ENCODE measurements at places on chromosomes 1 and 21.

GRCh38 chr1:1399872-1400575 lies 889 bp upstream of the CCNL2 start:
- no peak for DNase-seq

DNA sequence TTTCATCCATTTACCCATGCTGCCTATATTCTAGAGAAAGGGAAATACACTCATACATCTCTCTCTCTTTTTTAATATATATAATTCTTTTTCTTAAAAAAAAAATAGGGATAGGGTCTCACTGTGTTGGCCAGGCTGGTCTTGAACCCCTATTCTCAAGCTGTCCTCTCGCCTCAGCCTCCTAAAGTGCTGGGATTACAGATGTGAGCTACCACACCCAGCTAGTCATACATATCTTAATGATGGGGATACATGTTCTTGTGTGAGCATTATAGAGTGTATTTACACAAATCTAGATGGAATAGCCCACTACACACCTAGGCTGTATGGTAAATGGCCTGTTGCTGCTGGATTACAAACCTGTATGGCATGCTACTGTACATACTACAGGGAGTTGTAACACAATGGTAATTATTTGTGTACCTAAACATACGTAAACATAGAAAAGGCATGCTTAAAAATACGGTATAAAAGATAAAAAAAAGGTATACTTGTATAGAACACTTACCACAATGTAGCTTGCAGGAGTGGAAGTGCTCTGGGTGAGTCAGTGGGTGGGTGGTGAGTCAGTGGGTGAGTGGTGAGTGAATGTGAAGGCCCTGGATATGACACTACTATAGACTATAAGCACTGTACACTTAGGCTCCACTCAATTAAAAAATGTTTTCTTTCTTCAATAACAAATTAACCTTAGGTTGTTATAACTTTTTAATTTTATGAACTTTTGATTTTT lies 72.9 kb downstream of the IVNS1ABP start:
- no peak for DNase-seq

DNA sequence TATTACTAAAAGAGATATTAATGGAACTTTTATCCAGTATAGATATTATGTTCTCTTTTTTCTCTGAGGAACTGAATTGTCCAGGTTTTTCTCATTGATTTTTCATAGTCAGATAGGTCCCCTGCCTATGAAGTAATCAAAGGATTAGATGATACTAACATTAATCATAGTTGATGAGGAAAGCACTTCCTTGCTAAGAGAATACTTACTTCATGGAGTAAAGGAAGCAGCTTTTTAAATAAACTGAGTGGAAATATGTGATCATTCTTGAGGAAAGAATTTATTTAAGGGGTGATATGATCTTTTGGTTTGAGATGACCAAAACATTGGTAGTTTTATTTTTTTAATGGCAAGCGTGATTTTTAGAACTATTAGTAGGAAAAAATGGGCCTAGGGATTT lies 58.9 kb downstream of the SWT1 start:
- no peak for DNase-seq

- DNase-seq: no peak
Observed at GRCh38 chr1:67780637-67781036, 52.6 kb downstream of the GNG12 start.

DNA sequence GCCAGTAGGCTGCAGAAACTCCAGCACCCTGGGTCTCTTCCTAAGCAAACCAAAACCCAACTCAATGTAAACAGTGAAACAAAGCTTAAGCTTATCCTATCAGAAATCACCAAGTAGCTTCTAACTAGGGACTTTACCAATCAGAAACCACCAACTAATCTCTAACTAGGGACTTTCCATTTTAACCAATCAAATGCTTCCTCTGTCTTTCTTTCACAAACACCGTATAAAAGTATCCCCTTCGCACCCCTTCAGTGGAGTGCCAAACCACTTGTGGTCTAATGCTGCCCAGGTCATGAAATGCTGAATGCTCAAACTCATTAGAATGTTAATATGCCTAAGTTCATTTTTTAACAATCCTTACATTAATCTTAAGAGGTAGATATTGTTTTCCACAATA lies 250.5 kb upstream of the DUSP10 start:
- DNase-seq: no peak

DNA sequence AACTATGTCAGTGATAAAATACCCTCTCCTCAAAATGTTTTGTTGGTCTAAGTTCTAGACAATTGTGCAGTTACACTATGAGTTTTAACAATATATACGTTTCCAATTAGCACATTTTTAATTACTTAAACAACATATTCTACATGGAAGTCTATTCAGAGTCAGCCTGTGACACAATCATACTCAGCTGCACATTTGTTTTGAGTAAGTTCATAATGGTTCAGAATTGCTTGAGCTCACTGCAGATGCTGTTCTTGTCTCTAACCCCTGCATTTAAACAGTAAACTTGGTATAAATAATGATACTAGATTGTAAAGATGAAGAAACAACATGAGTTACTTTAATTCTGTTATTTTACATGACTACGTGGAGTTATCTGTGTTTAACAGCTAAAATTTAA lies 30.6 kb downstream of the CDKN2C start:
- no peak for DNase-seq

GRCh38 chr1:43463479-43463878 lies 9.7 kb upstream of the HYI start:
- no peak for DNase-seq

DNA sequence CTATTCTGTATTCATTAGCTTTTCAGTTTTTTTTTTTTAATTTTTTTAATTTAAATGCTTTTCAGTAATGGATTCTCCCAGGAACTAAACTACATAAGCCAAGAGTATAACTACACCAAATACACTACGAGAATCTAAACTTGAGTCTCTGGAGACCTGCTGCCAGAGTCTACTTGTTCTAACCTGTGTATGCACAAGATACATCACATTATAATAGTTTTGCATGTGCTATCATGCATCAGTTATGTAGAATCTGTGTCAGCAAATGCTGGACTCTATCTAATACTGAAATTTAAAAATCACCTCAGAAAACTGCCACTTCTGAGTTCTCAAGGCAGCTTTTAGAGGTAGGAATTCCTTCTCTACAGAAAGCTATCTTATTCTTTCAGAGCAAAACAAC lies 146.3 kb upstream of the GREM2 start:
- no peak for DNase-seq

DNA sequence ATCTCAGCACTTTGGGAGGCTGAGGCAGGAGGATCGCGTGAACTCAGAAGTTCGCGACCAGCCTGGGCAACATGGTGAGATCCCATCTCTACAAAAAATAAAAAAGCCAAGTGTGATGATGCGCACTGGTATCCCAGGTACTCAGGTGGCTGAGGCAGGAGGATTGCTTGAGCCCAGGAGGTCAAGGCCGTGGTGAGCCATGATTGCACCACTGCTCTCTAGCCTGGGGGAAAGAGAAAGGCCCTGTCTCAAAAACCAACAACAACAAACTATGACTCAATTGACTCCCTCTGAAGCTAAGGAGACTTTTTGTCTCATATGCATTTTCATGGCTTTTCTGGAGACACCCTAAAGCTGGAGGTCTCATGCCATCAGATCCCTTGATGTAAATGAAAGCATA lies 118.8 kb downstream of the CCDC185 start:
- DNase-seq: no peak

DNA sequence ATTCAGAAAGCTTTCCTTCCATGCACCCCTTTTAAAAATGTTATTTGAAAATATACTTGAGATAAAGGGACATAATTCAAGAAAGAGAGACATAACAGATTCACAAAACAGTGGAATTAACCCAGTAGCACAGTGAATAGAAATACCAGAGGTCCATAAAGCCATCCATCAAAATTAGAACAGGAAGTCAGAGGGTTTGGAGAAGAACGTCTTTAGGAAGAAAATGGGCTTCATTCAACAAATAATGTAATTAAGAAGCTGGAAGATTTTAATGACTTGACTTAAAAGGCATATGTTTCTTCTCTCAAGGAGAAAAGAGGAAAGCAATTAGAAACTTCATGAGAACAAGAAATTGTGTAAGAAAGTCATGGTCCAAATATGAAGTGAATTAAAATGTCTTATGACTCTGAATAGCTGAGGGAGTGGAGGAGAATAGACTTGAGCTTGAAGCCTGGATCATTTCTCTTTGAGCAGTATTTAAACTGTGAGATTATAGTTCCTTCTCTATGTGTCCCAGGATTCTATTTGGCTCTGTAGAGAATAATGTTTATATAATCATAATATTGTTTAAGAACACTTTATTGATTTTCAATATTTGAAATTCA lies 7.9 kb upstream of the HCRTR1 start:
- no peak for DNase-seq

DNA sequence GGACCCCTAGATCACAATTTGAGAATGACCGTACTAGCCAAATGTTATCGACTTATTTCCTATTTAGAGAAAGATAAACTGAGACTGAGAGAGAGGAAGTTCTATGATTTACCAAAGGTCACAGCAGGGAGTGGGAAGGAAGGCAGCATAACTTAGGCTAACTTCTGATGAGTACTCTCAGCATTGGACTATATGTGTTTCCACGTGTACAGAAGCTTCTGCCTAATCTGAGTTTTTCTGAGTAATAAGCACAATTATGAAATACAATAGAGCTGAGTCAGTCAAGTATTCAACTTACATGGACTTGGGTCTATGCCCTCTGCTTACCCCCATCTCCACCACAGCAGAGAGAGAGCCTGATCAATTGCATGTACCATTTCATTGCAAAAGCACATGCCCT lies 88.1 kb upstream of the HIVEP3 start:
- DNase-seq: no peak

DNA sequence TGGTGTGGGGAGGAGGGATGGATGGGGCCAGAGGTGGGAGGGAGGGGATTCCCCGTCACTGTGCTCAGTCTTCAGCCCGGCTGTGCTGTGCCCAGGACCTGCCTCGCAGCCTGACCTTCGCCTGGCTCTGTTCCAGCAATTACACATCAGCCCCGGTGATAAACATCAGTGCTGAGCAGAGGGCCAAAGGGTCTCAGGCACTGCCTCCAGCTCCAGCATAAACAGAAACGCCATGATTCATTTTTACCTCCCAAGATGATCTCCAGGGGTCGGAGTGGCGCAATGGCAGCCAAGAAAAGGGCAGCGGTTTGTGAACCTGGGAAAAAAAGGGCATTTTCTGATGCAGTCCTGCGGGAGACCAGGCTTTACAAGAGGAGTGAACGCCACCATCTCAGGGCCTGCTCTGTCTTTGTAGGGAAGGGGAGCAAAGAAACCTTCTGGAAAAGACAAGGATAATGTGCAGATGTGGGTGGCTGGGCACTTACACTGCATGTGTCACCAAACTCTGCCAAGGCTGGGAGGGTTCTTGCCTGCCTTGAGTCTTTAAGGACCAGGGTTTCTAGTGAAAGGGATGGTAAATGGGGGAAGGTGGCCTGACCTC lies 28.1 kb downstream of the SHISA4 start:
- no peak for DNase-seq

- DNase-seq: no peak
Observed at GRCh38 chr1:68028566-68028965, 21.9 kb downstream of the DIRAS3 start.

- no peak for DNase-seq
Observed at GRCh38 chr21:18443085-18443484, 39.5 kb upstream of the TMPRSS15 start.

- DNase-seq: no peak
Observed at GRCh38 chr1:243982447-243983018, 68.5 kb upstream of the ZBTB18 start.

DNA sequence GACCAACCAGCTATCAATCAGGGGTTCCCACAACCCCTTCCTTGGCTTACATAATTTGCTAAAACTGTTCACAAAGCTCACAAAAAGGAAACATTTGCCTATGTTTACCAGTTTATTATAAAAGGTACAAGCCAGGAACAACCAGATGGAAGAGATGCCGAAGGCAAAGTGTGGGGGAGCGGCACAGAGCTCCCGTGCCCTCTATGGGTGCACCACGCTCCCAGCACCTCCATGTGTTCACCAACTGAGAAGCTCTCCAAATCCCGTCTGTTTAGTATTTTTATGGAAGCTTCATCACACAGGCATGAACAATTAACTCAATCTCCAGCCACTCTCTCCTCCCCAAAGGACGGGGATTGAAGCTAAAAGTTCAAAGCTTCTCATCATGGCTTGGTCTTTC lies 32.9 kb downstream of the PSMG1 start:
- no peak for DNase-seq

GRCh38 chr1:212520746-212521145 lies 87.8 kb upstream of the ATF3 start:
- peak; percentile 59 for DNase-seq

GRCh38 chr1:73813716-73814115 lies 384.3 kb downstream of the LRRIQ3 start:
- DNase-seq: peak; percentile 34

- DNase-seq: no peak
Observed at GRCh38 chr1:168229893-168230292, 4.1 kb downstream of the SFT2D2 start.

DNA sequence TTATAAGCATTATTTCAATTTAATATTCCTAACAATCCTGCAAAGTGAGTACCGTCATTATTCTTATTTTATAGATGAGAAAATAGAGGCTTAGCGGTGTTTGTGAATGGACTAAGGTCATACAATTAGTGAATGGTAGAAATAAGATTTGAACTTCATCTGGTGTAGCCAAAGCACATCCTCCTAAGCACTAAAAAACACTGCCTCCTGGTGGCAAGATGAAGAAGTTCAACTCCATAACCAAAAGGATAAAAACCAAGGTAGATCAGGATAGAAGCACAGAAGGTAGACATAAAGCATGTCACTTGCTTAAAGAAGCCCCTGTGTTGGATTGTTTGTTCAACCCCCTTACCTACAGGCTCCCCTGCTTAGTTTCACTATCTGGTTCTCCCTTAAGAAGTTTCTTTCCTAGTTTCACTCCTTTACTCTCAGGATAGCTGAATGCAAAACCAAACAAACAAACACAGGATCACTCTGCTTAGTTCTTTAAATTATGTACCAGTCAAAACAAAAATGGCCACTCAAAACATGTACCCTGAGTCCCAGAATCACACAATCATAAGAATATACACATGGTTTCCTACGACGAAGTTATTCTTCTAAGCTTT lies 12.7 kb upstream of the AIM2 start:
- no peak for DNase-seq

DNA sequence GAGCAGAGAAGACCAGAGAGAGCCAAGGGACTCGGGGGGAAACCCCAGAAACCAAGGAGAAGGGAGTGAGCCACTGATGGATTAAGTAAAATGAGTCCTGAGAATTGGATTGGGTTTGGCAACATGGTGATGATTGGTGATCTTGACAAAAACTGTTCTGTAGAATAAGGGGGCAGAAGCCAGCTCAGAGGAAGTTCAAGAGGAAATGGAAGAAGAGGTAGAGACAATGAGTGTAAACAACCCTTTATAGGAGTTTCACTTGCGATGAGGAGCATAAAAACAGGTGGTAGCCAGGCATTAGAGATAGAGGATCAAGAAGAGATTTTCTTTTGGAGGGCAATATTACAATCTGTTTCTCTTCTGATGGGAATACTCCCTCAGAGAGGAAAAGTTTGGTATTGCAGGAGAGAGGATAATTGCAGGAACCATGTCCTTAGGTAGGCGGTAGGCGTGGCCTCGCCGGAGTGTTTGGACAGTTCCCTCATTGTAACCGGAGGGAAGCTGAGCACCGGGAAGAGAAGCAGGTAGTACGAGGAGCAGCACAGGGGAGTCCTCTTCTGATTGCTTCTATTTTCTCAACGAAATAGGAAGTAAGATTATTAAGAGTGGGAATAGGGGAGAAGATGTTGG lies 68.4 kb upstream of the TENT5C start:
- no peak for DNase-seq

- DNase-seq: no peak
Observed at GRCh38 chr21:28669971-28670653, 322.6 kb downstream of the LTN1 start.

GRCh38 chr1:111045033-111045722 lies 81.5 kb upstream of the LRIF1 start:
- DNase-seq: no peak

GRCh38 chr1:56484695-56485094 lies 94.7 kb downstream of the PLPP3 start:
- no peak for DNase-seq
